ENCODE measurements at places on chromosomes 13 and 19. TPM values are rescaled to one million over a fixed set of nuclear protein-coding genes. Genes with fewer than 3 reads are reported as not detected.

FOSB gene
- 1.3 TPM for total RNA-seq

KLK15 gene
- total RNA-seq = not detected

KLK3 gene
- total RNA-seq = not detected

SLC6A16 gene
- 0.51 TPM for total RNA-seq

LAIR1 gene
- total RNA-seq = not detected

SMAD9 gene
- 19.2 TPM for total RNA-seq

OR7D2 gene
- 0.25 TPM for total RNA-seq

NKPD1 gene
- 0.13 TPM for total RNA-seq

ZNF729 gene
- total RNA-seq = not detected

TEX26 gene
- total RNA-seq = not detected

EBI3 gene
- total RNA-seq = 1.5 TPM

FFAR2 gene
- total RNA-seq = not detected
